CD14-positive monocyte (primary cell): ENCODE measurements at places on chromosomes 4 and X.

- DNase-seq: no peak
Measured at GRCh38 chr4:150476776-150477175, 105.2 kb upstream of the MAB21L2 start.

- DNase-seq: no peak
Measured at GRCh38 chrX:120612086-120612485, 8.2 kb downstream of the MCTS1 start.

- DNase-seq: no peak
Measured at GRCh38 chr4:681736-682451, 7.1 kb downstream of the SLC49A3 start.

DNA sequence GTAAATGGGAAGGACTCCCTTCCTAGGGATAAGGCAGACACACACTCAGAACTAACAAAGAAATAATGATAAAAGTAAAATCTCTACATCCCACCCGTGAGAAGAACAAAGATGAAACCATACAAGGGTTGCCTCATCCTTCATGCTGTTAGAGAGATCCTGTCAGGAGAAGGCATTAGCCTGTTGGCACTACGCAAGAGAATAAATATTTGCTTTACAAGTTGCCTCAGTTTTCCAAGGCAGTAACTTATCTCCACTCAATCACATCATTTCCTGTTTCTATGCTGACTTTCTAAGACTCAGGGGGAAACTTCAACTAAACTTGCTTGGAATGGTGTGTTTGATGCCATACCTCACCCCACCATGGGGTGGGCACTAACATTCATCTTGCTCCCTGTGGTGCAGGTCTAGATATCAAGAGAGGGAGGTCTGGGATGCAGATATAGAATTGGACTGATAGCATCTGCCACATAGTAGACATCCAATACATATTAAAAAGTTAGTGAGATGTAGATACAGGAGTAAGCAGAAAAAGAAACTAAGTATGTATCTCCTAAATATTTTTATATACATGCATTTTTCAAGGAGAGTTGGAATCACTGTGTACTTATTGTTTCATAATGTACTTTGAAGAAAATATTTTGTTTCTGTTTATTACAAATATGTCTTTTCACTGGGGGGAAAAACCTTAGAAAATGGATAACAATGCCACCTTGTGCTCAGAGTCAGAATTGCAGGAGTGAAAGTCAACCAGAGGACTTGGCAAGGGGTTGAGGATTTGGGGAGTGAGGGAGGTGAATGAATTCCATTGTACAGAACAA is 57.2 kb upstream of the BEX4 start:
- DNase-seq: peak; percentile 14

GRCh38 chr4:81272671-81273070 is 57.6 kb upstream of the PRKG2 start:
- no peak for DNase-seq

DNA sequence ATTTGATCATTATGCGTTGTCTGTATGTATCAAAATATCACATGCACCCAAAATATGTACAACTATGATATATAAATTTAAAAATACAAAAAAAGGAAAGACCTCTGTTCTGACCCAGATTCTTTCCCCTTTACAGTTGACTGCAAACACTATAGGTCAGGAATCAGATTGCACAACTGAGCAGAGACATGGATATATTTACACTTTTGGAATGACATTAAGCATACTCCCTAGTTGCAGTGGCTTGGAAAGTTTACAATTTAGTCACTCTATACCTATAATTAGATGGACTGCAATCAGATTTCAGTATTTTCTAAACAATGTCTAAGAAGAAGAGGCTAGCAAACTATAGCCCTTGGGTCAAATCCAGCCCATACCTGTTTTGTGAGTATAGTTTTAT is 98.5 kb upstream of the INPP4B start:
- DNase-seq: no peak

DNA sequence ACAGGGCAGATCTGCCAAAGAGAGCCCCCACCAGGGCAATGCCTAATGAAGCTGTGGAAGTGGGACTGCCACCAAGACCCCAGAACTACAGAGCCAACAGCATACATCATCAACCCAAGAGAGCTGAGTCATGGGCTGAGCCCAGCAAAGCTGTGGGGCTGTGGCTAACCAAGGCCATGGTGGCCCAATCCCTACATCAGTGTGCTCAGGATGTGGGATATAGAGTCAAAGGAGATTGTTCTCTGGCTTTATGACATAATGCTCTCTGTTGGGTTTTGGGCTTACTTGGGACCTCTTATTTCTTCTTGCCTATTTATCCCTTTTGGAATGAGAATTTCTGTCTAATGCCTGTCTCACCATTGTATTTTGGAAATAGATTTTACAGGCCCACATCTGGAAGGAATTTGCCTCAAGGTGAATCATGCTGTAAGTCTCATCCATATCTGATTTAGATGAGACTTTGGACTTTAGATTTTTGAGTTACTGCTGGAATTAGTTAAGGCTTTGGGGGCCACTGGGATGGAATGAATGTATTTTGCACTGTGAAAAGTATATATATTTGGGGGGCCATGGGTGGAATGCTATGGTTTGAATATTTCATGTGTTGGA is 5.4 kb upstream of the PRDM5 start:
- no peak for DNase-seq

DNA sequence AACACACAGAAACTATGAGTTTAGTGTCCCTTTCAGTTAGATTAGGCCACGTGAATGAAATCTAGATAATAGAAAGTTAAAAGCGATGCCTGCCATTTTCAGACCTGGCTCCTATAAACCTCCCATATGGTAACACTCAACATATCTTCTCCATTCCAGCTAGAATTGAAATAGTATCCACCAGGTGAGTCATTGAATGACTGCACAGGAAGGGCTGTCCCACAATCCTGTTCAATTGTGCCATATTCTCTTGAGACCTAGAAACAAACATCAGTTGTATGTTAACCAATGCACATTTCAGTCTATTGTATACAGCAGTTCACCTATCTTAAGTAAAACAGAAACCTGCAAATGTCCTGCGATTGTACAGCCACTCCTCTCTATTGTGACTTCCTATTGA is 659.3 kb upstream of the SLIT2 start:
- no peak for DNase-seq

- no peak for DNase-seq
Measured at GRCh38 chr4:147704846-147705245, 20.9 kb upstream of the PRMT9 start.

- peak; percentile 81 for DNase-seq
Measured at GRCh38 chr4:2790583-2791517, 2.0 kb upstream of the SH3BP2 start.

- peak; percentile 90 for DNase-seq
Measured at GRCh38 chr4:156329779-156330178, 376.1 kb upstream of the CTSO start.

- peak; percentile 7 for DNase-seq
Measured at GRCh38 chr4:48445704-48446103, 37.4 kb upstream of the SLC10A4 start.

GRCh38 chr4:159697322-159698283 is 594.7 kb downstream of the RAPGEF2 start:
- no peak for DNase-seq

GRCh38 chrX:51834076-51834475 is 59.3 kb upstream of the MAGED1 start:
- no peak for DNase-seq

DNA sequence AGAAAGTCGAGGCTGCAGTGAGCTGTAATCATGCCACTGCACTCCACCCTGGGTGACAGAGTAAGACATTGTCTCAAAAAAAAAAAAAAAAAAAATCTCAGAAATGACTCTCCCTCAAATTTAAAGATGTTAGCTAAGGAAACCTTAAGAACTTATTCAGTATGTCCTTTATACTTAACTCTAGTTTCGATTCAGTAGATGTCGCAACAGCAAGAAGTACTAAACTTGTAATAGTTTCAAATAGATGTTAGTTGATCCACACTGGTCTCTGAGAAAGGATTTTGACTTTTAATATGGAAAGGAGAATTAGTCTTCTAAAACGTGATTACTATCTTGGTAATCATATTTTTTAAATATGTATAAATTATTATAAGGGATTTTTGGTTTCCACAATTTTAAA is 29.6 kb downstream of the NKX3-2 start:
- no peak for DNase-seq

GRCh38 chrX:136325377-136325776 is 24.6 kb downstream of the ADGRG4 start:
- DNase-seq: no peak

GRCh38 chr4:8176547-8177399 is 18.2 kb upstream of the ABLIM2 start:
- peak; percentile 65 for DNase-seq

DNA sequence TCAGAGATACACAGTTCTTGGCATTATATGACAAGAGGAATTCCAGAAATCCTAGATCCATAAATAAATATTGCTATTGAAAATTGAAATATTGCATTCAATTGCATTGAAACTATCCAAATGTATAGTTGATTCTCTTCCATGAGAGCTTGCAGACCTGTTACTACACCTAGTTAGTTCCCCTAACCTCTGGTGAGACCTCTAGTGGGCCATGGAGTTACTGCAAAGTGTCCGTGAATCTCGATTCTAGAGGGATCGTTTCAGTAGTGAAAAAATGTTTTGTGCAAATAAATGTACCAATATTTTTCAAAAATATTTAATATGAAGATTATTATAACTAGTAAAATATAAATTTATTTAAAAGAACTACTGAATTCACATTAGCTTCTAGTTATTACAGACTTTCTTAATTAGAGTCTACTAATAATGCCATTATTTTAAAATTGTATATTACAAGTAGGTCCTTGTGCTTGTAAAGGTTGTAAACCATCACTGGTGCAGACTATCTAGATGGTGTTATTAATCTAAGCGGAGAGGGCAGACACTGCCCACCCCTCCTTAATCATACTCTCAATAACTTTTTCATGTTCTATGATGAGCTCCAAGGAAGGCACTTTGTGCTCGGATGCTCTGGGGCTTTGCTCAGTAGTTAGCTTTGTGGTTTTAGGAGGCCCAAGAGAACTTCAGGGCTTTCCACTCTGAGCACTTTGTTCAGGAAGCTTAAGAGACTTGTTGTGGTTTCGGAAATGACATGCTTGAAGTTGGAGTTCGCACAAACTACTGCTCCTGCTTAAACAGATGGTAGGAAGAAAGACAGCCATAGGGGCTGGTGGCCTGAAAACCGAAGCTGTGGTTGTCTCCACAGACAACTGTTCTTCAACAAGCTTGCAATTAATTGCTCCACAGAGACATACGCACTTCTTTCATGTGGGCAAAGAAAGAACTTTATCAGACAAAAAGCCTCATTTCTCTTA is 42.8 kb downstream of the IL21 start:
- no peak for DNase-seq

DNA sequence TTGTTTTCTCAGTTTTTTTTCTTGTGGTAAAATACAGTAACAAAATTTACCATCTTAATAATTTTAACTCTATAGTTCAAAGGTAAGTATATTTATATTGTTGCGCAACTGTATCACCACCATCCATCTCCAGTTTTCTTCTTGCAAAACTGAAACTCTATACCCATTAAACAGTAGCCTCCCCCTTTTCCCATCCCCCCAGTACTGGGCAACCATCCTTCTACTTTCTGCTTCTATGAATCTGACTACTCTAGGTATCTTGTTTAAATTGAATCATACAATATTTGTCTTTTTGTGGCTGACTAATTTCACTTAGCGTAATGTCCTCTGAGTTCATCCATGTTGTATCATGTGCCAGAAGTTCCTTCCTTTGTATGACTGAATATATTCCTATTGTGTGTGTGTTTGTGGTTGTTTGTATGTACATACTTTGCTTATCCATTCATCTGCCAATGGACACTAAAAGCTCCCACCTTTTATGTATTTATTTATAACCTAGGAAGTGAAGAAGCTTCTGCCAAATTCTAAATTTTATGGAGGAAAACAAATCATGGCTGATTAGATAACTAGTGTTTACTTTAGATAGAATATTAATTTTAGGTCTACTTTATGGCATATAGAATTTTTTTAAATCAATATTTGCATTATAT is 10.0 kb downstream of the ABHD18 start:
- no peak for DNase-seq

DNA sequence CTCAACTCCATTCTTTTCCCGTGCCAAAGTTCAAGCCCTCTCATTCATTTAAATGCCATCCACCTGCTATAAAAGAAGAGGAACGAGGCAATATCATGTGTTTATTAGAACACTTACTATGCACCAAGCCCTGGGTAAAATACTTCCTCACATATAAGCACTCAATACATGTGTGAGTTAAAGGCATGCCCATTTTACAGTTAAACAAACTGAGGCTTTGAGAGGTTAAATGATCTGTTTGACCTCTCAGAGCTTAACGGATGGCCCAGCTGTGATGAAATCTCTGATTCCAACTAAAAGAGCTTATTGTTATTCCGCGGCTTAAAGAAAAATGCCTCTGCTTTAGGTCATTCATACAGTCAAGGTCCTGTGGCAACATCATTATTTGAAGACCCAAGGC is 124.3 kb downstream of the HS6ST2 start:
- no peak for DNase-seq

DNA sequence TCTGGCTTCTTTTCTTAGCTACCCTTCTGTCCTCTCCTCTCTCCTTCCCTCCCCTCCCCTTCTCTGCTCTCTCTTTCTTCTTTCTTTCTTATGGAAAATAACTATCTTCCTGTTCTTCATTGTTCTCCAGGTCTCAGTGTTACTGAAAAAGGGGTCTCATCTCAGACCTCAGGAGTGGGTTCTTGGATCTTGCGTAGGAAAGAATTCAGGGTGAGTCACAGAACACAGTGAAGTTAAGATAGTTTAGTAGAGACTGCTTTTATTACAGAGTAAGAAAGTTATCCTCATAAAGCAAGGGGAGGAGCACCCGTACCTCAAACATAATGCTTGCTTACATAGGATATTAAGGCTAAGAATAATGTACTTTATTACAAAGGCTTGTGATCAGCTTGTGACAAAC is 31.8 kb upstream of the CWH43 start:
- no peak for DNase-seq

DNA sequence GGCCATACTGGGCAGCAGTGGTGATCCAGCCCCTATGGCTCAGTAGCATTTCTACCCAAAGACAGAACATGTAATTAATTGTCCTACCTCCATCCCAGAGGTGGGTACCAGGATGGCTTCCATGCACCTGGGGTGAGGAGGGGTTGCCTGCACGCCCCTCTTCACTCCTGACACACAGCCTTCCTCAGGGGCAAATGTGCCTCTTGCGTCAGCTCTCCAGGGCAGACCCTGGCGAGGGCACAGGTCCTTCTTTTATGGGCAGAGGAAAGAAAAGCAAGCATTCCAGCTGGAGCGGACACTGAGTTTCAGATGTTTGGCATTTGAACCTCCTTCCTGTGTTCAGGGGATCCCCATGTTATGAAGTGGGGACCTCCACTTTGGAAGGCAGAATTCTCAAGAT is 95.6 kb downstream of the PHKA2 start:
- no peak for DNase-seq

GRCh38 chr4:41394481-41394894 is 137.8 kb downstream of the UCHL1 start:
- no peak for DNase-seq

DNA sequence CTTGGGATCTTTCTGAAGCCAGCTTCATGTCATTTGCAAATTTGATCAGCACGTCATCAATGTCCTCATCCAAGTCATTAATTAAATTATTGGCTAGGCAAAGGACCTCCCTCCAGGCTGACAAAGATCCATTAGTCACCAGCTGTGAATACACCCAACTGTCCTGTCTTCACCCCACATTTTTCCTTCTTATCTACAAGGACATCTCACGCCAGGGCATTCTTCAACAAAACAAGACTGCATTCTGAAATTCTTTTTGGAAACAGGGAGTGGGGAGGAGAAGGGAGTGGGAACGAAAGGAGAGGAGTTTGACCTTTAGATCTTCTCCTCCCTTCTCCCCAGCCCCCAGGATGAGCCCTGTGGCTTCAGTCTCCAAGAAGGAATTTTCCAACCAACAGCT is 32.7 kb downstream of the NLGN3 start:
- DNase-seq: no peak
